ENCODE measurements at places on chromosomes 2 and 18.
A peak's percentile ranks its signal among the peaks of the same experiment; 100 is the strongest.

- no peak for DNase-seq
Measured at GRCh38 chr2:172213116-172213860, 110.6 kb upstream of the DLX2 start.

DNA sequence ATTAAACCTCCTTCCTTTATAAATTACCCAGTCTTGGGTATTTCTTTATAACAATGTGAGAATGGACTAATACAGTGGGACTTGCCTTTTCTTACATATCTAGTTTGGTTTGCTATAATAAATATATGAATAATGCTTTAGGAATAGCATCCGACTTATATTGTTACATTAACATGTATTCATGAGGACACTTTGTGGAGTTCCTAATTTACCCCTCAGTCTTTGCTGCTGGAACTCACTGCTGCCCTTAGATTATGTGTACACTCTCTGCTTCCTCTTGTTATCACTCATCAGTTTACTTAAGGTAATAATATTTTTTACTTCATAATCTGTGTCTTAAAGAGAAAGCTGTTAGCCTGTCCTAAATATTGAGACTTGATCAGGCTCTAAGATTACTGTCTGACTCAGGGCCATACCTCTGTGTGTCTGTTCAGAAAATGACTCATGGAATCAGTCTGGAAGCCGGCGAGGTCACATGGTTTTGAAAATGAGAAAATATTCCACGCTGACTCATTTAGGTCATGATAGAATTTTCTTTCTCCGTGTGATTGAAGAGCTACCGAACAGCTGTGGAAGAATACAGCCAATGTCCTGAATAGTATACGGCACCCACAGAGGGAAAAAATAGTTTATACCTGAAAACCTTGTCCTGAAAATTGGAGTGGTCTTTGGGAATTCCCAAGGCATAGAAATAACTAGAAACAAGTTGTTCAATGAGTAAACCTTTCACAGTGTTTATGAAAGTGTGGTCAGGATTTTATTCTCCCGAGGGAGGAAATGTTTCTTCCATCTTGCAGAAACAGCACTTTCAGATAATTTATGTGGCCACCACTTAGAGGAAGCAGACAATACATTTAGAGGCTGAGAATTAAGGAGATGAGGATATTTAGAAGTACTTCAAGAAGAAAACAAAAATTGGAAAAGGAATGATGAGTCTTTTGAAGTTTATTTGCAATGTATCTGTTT, 156.4 kb downstream of the DSEL start:
- DNase-seq, result peak; percentile 50

- DNase-seq, result peak; percentile 20
Measured at GRCh38 chr2:28695245-28695647, 56.4 kb upstream of the PPP1CB start.

- no peak for DNase-seq
Measured at GRCh38 chr2:121167411-121167810, 117.6 kb downstream of the TFCP2L1 start.

DNA sequence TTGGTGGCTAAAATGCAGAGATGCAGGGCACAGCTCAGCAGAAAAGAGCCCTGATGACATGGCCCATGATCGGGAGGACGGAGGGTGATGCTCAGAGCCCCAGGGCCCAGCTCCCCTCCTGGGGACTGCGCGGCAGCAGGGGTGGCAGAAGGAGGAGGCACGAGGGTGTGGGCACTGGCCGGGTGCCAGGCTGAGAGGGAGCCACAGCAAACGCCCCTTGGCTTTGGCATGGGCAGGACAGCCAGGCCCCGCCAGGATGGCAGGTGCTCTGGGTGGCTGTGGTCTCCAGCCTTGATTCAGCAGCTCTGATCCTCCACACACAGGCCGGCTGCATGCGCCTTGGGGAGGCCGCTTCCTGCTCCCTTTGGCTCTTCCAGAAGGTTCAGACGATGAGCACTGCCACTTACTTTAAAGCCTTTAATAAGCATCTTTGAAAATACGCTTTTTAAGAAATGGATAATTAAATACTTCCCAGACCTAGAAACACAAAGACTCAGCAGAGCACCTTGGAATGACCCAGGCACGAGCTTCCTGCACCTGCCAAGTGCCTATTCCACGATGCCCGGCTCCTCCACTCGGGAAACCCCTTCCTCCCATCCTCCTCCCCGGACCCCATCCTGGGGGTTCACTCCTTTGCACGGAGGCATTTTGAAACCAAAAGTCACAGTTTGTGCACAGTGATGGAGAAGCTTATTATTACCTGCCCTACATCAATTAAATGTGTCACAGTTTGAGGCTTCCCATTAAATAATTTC, 78.5 kb upstream of the SNTG2 start:
- no peak for DNase-seq

Data from NCI-H2227 treated with DMSO at 0.1 percent for 48 hours (cell line).